ENCODE measurements at places on chromosomes 2 and 18.

GRCh38 chr18:9735879-9736278 is 27.8 kb downstream of the RAB31 start:
- no peak for DNase-seq

DNA sequence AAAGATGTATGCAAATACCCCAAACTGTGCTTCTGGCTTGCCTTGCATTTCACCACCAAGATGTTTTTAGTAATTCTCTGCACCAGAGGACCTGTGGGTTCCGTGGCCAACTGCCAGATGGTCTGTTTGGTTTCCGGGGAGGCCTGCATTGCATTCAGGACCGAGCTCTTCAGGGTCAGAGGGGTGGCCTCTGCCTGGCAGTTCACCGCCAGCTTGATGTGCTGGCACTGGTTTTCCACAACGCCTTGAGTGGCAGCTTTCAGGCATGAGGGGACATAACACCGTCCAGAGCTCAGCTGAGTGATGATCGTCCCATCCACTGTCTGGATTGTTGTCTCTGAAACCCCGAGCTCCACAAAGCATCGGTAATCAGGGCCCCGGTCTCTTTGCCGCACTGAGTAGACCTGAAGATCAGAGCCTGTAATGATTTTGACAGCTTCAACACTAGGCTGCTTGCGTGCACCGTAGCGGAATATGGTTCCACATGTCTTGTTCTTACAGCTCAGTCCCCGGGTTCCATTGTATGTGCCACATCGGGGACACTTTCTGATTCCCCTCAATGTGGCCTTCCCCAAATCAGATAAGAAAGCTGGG is 9.4 kb downstream of the C2orf42 start:
- no peak for DNase-seq

DNA sequence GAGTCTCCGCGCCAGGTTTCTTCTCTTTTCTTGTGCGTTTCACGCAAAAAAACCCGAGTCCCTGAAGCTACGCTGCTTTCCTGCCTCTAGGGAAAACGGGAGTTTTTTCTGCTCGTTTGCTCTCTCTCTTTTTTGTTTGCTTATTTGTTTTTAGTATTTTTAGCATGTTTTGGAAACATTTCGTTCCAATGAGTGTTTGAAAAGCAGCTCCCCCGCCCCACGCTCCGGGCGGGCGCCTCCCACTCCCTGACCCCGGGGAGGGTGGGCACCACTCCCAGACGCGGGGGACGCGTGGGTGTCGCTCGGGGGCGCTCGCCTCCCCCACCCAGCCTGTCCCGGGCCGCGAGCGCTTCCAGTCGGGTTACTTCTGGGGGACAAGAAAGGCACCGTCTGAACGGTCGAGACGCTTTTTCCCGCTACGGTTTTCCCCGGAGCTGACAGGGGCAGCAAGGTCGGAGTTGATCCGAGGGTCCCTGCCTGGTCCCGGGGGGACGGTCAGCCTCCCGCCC is 446 bp upstream of the EFHD1 start:
- no peak for DNase-seq

DNA sequence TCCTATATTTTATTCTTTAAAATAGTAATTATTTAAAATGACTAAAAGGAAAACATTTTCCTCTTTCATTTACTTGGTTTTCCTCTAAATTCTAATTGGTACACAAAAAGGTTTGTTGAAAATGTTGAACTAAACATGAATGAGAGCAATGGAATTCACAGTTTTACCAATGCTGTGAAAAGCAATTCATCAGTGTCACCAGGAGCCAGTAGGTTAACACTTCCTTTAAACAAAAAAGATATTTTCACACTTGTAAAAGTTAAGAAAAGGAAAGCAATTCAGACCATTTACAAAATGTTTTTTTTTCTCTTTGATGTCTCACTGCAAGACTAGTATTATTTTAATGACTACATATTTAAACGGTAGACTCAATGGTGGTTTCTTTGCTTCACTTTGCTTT is 341.6 kb downstream of the RIT2 start:
- no peak for DNase-seq

- no peak for DNase-seq
These were observed 98.7 kb downstream of the PLEKHA3 start for GRCh38 chr2:178579006-178579405.

DNA sequence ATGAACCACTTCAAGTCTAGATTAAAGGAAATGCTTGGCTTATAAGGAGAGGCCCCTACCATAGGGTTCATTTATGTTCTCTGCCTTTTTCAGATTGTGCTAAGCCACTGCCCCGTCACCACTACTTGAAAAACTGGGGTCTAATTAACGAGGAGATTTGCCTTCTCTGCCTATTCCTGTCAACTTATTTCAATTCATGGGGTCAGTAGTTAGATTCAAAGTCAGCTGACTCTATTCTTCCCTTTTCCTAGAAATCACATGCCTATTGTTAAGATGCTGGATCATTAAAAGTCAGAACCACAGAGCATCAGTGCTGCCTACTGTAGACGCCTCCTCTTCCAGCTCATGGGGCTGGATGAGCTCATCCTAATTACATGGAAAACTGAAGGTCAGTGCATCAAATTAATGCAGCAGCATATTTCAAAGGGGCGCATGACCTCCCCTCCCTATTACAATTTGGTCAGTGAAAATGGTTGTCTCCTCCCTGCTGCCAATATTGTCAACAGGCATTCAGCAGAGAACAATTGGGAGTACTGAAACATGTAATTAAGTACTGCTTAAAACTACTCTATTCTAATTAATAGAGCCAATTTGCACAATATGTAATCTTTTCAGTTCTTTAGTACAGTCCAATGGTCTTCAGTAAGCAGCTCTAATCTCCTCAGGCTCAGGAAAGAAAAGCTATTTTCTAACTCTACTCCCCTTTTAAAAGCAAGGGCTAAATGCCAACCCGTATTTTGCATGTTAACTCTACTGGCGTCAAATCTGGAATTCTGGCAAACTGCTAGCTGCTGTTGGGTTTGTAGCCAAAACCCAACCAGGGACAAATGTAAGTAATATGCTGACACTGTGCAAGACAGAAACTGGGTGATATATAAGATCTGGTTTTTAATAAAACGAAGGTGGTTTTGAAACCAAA is 117.4 kb upstream of the ITGB6 start:
- no peak for DNase-seq

GRCh38 chr2:174585146-174585545 is 12.5 kb downstream of the WIPF1 start:
- no peak for DNase-seq

DNA sequence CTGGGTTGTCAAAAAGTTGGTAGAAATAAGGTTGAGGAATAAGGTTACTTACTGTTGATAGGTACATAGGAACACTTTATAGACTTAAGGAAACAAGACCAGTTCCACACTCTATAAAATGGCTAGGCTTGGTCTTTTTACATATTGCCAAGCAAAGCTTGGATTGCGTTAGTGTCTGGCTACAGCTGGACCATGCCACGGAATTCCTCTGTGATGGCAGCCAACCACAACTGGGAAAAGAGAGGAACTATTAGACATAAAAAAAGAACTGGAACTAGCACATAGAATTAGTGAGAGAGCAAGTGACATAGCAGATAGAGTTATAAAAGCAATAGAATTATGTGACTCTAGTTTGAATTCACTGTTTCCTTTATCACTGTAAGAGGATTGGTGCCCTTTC is 17.7 kb upstream of the DPP10 start:
- DNase-seq, result no peak

DNA sequence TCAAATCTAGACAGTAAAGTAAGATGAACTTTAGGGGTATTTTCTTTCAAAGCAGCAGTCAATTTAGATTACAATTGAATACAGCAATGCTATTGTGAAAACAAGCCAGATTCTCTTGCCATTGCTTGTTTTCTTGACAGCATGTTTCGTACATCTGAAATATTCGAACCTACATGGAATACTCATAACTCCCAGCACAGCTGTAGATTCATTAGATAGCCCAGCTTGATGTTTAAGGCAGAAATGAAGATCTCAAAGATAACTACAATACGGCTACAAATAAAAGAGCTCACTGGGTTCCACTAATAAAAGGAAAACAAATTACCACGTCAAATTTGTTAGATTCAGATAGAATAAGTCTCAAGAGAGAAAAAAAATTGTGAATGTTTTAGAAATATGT is 208.8 kb downstream of the WDPCP start:
- no peak for DNase-seq

- DNase-seq, result no peak
These were observed 1.1 kb downstream of the PRKRA start for GRCh38 chr2:178449700-178450523.

GRCh38 chr2:173058673-173059072 is 17.0 kb upstream of the MAP3K20 start:
- no peak for DNase-seq

GRCh38 chr2:136131484-136131960 is 13.6 kb upstream of the CXCR4 start:
- no peak for DNase-seq

- DNase-seq, result no peak
These were observed 158.9 kb upstream of the SLC14A2 start for GRCh38 chr18:45456090-45457021.

DNA sequence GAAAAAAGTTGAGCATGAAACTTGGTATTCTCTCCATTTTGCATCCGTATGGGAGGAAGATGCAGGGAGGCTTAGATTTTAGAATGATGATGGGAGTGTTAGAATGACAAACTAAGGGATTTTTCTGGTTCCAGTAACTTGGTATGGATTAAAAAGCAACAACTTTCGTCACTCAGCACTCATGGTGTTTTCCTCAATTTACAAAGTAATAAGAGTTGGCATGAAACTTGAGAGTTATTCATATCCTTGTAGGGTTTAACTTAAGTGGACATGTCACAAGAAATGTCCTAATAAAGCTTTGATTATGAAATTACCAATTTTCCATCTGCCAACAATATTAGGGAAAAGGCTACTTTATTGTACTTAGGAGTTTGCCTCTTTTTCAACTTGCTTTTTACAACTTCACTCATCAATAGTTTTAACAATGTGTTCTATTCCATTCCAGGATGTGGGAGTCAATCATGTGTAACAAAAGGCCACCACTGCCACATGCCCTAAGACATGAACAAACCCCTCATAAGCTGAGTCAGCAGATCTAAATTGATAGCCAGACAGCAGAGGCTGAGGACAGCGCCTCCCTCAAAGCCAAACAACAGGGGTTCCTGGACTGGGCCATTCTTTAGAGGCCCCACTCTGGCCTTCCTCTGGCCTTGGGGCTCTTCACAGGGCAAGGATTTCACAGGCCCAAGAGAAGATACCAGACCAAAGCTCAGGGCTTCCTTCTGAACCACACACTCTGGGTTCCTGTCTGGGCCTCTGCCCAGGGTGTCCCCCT is 265.8 kb downstream of the TNS1 start:
- no peak for DNase-seq

DNA sequence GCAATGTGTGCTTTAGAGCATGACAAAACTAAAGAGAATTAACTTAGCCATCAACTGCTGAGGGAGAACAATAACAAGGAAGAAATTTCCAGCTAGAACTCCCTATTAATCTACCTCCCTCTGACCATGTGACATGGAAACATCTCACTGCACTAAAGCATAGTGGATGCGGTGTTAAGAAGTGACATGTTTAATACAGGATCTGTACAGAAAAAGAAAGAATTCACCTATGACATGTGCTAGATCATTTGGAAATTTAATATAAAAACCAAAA is 202.3 kb upstream of the KLHL14 start:
- DNase-seq, result no peak

DNA sequence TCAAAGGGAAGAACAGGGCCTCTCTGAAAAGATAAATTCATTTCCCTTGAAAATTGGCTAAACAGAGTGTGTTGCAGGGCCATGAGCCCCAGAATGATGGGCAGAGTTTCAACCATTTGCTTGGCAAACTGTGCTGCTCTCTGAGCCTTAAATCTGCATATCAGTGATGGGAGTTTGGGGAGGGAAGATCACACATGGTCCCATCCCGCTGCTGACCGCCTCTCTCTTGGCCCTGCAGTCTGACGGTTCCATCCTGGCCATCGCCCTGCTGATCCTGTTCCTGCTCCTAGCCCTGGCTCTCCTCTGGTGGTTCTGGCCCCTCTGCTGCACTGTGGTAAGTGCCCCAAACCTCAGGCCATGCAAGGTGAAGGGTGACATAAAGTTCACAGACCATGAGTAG is 139.0 kb downstream of the ANTXR1 start:
- DNase-seq, result no peak

GRCh38 chr2:153165021-153165420 is 313.5 kb downstream of the RPRM start:
- DNase-seq, result no peak

DNA sequence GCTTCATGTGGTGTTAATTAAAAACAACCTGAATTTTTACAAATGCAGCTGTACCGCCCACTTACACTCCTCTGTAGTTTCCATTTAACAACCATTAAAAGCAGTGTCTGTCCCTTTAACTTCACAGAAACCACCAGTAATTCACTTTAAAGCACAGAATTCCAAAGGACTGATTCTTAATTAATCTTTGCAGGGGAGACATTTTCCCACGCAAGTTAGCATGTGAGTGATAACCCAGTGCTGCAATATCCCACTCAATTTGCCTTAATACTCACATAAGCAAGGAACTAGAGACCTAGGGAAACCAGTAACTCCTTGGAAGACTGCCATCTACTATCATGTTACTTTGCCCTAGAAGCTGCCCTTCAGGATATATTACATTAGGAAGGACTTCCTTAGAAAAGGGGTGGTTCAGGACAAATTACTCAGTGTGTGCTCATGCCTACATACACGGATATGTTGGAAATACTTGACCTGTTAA is 102.3 kb downstream of the OSR1 start:
- DNase-seq, result no peak

DNA sequence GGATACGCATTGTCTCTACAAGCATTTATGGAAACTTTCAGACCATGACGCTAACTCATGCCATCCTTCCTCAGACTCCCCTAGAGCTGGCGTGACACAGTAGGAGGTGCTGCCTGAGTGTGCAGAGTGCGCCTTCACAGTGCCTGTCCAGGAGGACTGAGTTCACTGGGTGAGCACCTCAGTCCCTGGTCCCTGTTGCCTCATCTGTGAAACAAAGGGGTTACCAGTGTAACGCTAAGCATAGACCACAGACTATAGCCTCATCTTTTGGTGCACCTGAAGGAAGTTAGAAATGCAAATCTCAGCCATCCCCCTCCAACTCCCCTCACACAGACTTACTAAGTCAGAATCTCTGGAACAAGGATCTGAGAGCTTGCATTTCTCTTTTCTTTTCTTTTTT is 142.8 kb downstream of the TMEM17 start:
- DNase-seq, result no peak

GRCh38 chr2:154813636-154814035 is 115.1 kb downstream of the KCNJ3 start:
- DNase-seq, result no peak

DNA sequence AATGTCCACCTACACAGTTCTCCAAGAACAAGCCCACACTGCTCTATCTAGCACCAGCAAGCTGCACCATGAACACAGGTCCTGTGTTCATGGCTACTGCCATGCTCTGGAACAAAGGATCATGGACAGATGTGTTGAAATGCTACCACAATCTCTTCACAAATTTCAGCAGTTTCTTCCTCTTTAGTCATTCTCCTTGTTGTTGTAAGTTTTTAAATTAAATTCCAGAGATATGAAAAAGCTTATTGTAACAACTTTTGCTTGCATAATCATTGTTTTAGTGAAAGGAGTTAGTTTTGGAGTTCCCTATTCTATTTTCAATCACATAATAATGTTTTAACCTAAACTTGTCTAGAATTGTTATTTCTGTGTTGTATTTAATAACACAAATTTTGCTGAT is 17.2 kb upstream of the NAPG start:
- no peak for DNase-seq

All from stimulated activated CD8-positive, alpha-beta memory T cell treated with anti-CD3 and anti-CD28 coated beads, Interleukin-2, amount 100 ng/mL, for 48 hours (primary cell).